ENCODE measurements at places on chromosomes 4 and X.

DNA sequence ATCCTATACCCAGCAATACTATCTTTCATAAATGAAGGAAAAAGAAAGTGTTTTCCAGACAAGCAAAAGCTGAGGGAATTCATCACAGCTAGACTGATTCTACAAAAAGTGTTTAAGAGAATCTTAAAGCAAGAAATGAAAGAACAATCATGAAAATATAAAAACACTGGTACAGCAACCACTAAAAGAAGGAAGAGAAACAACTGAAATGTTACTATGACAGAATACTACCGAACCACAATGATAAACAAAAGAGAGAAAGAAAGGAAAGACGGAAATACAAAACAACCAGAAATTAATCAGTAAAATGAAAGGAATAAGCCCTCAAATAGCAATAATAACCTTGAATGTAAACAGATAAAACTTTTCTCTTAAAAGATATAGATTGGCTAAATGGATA is 110.8 kb upstream of the AFF2 start:
- no peak for DNase-seq

DNA sequence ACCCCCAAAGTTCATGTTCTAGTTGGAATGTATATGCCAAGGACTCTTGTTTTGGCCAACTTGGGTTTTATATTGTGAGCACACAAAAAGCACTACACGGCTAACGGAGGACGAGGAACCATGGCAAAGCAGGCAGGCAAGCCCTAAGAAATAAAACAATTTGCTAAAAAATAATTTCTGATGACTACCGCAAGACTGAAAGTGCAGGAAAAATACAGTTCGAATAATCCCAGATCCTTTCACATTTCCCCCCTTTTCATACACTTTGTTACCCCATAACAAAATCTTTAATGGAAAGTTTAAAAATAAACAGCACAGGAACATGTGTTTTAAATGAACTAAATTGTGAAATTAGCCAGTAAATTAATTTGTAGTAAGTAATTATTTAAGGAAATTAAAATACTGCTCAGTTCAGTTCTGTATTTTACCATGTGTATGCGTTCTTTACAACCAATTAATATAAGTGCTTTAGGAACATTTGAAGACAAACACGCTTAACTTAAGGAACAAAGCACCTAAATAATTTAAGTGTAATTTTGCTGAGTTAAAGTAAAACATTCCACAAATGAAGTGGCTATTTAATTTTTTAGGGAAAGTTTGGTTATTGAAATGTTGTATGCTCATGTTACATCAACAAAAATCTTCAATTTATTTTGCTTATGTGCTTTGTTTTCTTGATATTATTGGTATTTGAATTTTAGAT is 12.4 kb upstream of the PITX2 start:
- DNase-seq, result no peak

DNA sequence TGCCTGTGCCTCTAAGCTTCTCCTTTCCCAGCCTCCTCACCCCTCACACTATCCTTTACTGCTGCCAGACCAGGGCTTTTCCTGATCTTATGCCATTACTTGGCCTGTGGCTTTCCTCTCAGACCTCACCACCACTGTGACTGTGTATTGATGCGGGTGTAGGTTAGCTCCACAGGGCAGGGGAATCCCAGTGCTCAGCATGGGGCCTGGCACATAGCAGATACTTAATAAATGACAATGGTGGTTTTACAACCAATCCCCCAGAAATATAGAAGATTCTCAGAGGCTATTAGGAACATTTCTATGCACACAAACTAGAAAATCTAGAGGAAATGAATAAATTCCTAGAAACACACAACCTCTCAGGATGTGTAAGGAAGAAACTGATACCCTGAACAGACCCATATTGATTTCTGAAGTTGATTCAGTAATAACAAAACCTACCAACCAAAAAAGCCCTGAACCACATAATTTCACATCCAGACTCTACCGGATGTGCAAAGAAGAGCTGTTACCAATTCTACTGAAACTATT is 129.6 kb upstream of the QRFPR start:
- no peak for DNase-seq

DNA sequence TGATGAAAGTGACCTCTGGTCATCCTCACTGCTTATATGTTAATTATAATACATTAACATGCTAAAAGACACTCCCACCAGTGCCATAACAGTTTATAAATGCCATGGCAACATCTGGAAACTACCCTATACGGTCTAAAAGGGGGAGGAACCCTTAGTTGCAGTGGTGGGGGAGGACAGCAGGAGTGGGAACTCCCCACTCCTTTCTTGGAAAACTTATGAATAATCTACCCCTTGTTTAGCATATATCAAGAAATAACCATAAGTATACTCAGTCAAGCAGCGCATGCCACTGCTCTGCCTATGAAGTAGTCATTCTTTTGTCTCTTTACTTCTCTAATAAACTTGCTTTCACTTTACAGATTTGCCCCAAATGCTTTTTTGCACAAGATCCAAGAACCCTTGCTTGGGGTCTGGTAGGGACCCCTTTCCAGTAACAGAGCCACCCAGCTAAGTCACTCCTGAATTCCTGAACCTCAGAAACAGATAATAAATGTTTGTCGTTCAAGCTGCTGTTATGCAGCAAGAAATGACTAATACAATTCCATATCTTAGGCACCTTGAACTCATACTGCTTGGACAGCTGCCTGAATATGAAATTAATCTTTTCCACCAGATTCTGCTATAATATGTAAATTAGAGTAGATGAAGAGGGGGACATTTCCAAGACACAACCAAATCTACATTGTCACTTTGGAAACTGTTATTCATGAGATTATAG is 14.4 kb upstream of the REPS2 start:
- DNase-seq, result no peak

GRCh38 chrX:100316987-100317386 is 93.1 kb downstream of the PCDH19 start:
- DNase-seq, result no peak

DNA sequence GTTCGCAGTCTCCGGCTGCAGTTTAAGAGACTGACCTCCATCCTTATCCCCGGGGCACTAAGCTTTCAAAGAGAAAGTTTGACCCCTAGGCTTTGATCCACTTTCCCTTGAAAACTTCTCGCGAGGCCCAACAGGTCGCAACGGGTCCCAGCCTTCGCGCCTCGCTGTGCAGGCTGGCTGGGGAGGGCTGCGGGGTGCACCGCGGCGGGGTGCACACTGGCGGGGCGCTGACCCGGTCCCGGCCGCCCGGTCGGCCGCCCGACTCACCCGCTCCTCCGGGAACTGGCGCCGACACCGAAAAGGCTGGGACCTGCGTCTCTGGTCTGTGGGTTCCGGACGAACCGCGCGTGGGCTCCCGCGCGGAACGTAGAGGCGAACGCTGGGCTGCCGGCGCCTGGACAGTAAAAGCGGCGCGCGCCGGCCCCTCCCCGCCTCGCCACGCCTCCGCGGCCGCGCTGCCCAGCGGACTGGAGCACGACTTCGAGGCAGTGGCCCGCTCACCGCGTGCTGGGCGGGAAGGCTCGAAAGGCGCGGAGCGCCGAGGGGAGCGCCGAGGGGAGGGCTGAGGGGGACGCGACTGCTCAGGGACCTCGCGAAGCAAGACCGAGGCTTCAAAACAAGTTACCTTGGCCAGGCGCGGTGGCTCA is at the start of gene TAF7L:
Gene TAF7L (minus strand): TSS at position 378 of the 647 bp plus-strand sequence. CDS start 3,791 bp downstream, outside the sequence.
- no peak for DNase-seq

DNA sequence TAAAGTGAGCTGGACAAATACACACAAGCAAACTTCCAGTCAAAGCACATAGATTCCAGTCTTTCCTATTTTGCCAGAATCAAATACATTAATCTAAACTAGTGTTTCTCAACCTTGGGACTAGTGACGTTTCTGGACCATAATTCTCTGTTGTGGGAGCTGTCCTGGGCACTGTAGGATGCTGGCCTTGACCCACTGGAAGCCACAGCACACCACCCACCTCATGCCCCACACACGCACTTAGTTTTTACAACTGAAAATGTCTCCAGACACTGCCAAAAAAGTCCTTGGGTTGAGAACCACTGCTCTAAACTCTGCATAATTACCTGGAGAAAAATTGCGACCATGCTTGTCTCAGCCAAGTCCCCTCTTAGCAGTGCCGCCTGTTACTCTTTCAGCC is 57.6 kb downstream of the MAP3K15 start:
- DNase-seq, result no peak

- no peak for DNase-seq
These were observed 653 bp downstream of the HHIP start for GRCh38 chr4:144646523-144647094.

- no peak for DNase-seq
These were observed 211.2 kb upstream of the PSAPL1 start for GRCh38 chr4:7645956-7646355.

GRCh38 chr4:128853741-128854140 is 44.2 kb downstream of the JADE1 start:
- DNase-seq, result no peak

DNA sequence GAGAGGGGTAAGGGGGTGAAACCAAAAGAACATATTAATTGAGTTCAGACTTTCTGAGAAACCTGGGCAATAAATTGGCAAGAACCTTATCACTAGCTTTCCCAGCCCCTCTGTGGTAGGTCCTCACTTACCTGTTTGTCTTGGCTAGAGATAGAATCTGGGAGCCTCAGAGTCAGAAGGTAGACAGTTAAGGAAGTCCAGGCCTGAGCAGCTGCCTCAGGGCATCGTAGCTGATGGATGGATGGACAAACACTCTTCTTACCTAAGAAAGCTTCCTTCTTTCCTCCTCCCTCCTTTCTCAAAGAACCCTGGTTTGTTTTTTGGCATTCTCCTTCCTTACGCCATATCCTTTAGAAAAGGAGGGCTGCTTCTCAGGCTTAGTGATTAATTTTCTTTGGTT is 24.4 kb downstream of the FRAS1 start:
- DNase-seq, result no peak

GRCh38 chr4:31923634-31924033 is 1203.5 kb downstream of the PCDH7 start:
- no peak for DNase-seq

DNA sequence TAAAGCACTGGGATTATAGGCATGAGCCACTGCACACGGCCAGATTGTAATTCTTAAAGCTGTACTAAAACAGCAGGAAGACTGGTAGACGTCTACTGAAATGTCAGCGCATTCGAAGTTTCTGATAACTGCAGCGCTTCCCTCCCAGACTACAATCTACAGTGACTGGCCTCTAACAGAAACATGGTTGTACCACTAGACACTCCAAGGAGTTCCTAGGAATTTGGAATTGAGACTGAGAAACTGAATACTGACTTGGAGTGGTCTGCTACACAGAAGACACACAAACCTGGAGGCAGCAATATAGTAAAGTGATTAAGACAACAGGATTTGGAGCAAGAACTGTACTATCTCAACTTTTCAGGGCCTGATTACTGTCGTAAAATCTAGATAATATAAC is 937 bp downstream of the HELQ start:
- DNase-seq, result no peak

- DNase-seq, result peak; percentile 80
These were observed 104.4 kb upstream of the MAMLD1 start for GRCh38 chrX:150258463-150259430.

DNA sequence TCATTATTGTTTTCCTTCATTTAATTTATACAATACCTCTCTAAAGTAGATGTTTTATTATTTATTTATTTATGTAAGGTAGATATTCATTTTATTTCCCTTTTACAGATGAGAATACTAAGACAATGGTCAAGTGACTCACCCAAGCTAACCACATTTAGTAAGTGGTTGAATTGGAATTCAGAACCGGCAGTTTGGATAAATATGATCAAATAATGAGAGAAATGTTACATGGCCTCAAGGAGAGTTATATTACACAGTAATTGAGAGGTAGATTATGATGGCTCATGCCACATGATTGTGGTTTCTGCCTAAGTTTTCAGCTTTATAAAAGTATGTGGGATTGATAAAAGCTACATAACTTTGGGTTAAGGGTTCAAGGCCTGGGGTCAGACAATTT is 239.4 kb upstream of the BOD1L1 start:
- DNase-seq, result no peak

- DNase-seq, result no peak
These were observed 916 bp upstream of the POU4F2 start for GRCh38 chr4:146637621-146638332.

- DNase-seq, result no peak
These were observed 439.7 kb upstream of the DIAPH2 start for GRCh38 chrX:96244955-96245354.

DNA sequence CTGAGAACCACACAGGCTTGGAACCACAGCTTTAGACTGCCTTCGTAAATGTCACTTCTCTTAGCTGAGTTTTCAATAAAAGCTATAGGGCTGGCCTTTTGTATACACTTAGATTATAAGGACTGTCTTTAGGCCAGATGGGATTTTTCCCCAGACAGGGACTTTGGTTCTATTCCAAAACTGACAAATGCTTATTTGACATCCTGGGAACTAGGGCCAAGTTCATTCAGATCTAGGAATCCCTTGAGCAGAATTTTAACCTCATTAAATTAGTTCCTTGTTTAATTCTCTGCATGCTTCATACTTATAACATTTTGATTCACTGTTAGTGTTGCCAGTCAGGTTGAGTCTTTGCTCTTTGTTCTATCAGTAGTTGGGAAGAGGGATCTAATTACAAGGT is 23.1 kb downstream of the ZRSR2 start:
- DNase-seq, result no peak

- DNase-seq, result no peak
These were observed 348.6 kb downstream of the PTTG2 start for GRCh38 chr4:38308728-38309311.

DNA sequence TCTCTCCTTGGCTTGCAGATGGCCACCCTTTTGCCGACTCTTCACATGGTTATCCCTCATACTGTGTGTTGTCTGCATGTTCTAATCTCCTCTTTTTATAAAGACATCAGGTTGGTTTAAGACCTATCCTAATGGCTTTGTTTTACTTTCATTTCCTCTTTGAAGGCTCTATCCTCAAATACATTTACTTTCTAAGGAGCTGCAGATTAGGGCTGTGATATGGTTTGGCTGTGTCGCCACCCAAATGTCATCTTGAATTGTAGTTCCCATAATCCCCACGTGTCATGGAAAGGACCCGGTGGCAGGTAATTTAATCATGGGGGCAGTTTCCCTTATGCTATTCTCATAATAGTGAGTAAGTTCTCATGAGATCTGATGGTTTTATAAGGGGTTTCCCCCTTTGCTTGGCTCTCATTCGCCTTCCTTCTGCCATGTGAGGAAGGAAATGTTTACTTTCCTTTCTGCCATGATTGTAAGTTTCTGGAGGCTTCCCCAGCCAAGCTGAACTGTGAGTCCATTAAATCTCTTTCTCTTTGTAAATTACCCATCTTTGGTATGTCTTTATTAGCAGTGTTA is 204.5 kb downstream of the RELL1 start:
- no peak for DNase-seq

- no peak for DNase-seq
These were observed 31.1 kb downstream of the CEP44 start for GRCh38 chr4:174314770-174315169.

All from vagina (tissue), 2 donors.